ENCODE measurements at places on chromosomes 2 and 18. TPM values are rescaled to one million over a fixed set of nuclear protein-coding genes. Genes with fewer than 3 reads are reported as not detected.

The ANKRD62 gene
- total RNA-seq: not detected

The FSIP2 gene
- 0.03 TPM for total RNA-seq

GRCh38 chr2:57569396-57569795, 477.2 kb upstream of the VRK2 start:
- no peak for DNase-seq

GRCh38 chr2:16120591-16121180, 180.3 kb downstream of the MYCN start:
- no peak for DNase-seq

- DNase-seq: no peak
These were observed 111.8 kb downstream of the STK39 start for GRCh38 chr2:168135630-168136029.

Measured in Caki2 (cell line).